ENCODE measurements at places on chromosomes 12 and 14. TPM values are rescaled to one million over a fixed set of nuclear protein-coding genes. Genes with fewer than 3 reads are reported as not detected.

GRCh38 chr14:95465358-95465757, 51.1 kb downstream of the SYNE3 start:
- H3K27me3 ChIP-seq, result no peaks in the 10 kb centered on the region
- peak overlapping the region; percentile 34 for H3K27ac ChIP-seq
- peak; percentile 15 for DNase-seq
- peaks cover 69% of the 10 kb centered on the region for H3K4me1 ChIP-seq

DNA sequence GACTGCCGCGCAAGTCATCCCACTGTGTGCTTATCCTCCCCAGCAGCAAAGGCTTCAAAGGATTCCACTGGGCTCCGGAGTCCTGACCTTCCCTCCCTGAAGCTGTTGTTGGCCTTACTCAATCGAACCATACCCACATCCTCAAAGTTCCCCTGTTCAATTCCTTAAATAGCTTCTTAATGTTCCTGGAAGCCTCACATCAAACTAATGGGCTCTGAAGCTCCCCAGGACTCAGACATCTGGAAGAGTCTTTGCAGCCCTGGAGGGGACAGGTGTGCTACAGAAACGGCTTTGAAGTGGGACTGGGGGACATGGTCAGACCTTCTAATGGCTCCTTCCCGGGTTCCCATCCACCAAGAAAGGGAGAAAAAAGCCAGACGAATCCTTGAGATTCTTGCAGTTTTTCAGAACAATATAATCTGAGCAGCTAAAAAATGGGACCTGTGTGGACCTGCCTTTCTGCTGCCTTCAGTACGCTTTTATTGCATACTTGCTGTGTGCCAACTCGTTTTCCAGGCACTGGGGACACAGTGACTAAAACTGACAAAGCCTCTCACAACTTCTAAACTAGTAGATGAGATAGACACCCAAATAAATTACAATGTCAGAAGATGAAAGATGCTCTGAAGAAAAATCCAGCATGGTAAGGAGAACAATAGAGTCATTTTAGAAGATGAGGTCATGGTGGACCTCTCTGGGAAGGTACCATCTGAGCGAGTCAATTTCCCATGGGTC, 204.5 kb downstream of the MON2 start:
- H3K27me3 ChIP-seq, result peaks cover 2% of the 10 kb centered on the region
- H3K4me3 ChIP-seq, result no peak overlapping the region
- no peak for DNase-seq
- no peak overlapping the region for H3K27ac ChIP-seq
- no peaks in the 10 kb centered on the region for H3K36me3 ChIP-seq

DNA sequence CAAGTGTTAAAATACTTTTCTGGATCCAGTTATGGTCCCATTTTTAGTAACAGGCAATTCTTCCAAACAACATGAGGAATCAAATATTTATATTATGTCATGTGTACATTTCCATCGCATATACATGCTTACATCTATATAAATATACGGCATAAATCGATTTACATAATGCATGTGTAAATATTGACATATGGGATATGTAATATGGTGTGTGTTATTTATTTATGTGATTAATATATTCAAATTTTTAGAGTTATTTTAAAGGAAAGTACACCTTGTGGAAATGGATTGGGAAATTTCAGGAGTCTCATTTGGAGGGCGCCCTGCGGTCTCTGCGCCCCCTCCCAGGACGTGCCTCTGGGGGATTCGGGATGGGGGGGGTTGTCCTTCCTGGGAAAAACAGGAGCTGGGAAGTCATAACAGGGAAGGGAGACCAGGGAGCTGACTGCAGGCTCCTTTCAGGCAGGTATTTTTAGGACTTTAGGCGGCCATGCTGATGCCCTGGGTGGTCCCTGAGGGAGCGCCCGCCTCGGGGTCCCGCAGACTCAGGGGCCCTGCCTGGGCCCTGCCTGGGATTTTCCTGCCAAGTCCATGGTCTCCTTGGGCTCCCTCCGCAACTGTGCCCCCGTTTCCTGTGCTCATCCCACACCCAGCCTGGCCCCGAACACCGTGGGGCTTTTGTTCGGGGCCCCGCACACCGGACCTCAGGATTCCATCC, 82.7 kb upstream of the SFSWAP start:
- H3K36me3 ChIP-seq, result no peaks in the 10 kb centered on the region
- H3K27ac ChIP-seq, result peak overlapping the region; percentile 25
- DNase-seq, result no peak
- peaks cover 2% of the 10 kb centered on the region for H3K4me1 ChIP-seq

GRCh38 chr12:65673156-65673690, 151.1 kb upstream of the HMGA2 start:
- H3K36me3 ChIP-seq, result no peaks in the 10 kb centered on the region
- peaks cover 17% of the 10 kb centered on the region for H3K27me3 ChIP-seq
- H3K4me3 ChIP-seq, result no peak overlapping the region
- no peaks in the 10 kb centered on the region for H3K4me1 ChIP-seq
- no peak for DNase-seq
- no peak overlapping the region for H3K27ac ChIP-seq

DNA sequence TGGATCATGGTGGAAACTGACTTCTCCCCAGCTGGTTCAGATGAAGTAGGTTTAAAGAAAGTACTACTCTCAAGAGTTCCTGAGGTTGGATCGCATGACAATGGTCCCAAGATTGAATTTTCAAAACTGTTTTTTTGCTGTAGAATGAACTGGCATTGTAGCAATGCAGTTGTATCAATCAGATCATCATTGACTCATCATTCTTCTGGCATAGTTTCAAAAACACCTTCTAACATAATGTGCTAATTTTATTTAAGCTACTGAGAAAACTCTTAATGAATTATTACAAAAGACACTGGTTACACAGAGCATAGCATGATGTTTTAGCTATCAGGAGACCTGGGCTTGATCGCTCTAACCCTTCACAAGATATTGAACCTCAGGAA, 384.5 kb upstream of the DCN start:
- no peak overlapping the region for H3K4me3 ChIP-seq
- no peaks in the 10 kb centered on the region for H3K27me3 ChIP-seq
- H3K27ac ChIP-seq, result no peak overlapping the region
- H3K4me1 ChIP-seq, result peaks cover 20% of the 10 kb centered on the region
- no peak for DNase-seq

DNA sequence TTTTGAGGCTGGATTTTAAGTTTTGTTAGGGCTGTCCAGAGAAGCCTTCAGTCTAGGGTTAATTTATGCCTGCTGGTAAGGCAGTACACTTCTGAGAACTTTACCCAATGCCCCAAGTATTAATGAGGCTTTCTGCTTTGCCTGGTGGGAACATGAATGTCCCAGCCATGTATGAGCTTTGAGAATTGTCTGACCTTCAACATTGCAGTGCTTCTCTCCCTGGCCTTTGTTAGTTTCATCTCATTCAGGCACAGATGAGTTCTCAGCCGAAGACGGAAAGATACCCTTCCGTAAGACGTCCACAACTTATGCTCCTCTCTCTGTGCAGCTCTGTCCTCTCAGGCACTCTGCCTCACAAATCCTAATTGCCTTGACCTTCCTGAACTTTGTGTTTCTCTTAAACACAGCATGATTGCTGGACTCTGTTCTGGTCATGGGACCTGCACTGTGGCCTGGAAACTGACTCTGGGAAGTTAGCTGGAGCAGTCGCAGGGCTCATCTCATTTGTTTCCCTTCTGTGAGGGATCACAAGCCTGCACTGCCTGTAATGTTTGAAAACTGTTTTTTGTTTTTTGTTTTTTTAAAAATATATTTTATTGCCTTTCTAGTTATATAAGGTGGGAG, 15.7 kb downstream of the CHPT1 start:
- peaks cover 15% of the 10 kb centered on the region for H3K4me1 ChIP-seq
- DNase-seq, result no peak
- H3K4me3 ChIP-seq, result no peak overlapping the region
- H3K36me3 ChIP-seq, result no peaks in the 10 kb centered on the region
- no peaks in the 10 kb centered on the region for H3K27me3 ChIP-seq
- H3K27ac ChIP-seq, result no peak overlapping the region

DNA sequence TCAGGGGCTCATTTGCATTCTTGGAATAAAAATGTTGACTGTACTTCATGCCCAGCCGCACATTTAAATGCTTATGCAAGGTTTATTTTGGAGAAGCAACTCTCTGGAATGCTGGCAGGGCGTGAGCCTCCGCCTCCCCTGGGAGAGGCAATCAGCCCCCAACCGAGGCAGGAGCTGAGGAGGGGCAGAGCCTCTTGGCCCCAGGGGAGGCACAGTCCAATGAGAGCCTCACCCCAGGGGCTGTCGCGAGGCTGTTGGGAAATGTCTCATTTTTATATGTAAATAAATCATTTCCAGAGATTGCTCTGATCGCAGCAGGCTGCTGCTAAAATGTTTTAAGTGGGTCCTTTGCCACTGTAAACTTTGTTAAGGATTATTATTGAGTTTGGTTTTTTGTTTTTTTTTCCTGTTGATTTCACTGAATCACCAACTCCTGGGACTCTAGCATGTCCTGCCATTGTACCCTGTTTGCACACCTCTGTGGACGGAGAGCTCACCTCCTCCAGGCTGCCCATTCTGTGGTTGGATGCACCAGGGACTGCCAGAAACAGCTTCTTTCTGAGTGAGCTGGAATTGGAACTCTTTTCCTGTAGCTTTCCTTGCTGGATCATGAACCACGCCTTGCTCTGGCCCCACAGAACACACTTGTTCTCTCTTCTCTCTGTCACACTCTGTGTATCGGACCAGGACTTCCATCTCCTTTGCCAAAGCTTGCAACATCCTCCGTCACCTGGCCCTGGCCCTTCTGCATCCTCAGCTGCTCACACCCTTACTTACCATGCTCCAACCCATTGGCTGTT, 46.9 kb upstream of the FAM181A start:
- no peak overlapping the region for H3K27ac ChIP-seq
- peaks cover 5% of the 10 kb centered on the region for H3K4me1 ChIP-seq
- no peak for DNase-seq

DNA sequence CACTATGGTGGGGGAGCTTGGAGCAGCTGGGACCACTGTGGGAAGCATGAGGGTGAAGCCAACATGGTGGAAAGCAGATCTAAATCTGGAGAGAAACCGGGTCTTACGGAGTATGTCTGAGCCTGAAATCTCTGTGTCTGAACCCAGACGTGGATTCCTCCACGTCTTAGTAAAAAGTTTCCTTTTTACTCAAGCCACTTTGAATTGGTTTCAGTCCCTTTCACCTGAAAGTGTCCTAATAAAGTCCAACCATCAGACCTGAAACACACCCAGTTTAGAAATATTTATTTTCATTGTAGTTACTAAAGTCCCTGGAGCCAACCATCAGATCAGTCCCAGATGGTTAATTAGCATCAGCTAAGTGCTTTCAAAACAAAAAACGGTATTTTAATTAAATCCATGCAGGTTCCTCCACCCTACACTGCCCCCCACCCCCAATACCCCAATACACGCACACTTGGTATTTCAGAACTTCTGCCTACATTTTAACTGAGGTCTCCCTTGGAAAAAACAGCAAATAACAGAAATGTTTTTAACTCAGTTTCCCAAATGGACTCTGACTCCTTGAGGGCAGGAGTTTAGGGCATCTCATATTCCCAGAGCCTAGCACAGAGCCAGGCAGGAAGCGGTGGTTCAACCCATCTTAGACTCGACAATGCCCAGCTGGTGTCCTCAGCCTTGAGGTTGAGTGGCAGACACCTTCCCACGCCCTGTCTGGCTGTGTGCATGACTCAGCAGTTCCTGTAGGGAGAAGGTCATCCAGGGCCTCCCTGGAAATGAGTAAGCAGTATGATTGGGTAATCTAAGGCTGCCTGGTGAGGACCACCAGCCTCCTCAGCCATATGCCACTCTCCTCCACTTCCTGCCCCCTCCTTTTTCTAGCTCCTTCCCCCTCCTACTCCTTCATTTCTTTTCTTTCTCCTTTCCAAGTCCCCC, 175.8 kb downstream of the TTC8 start:
- no peaks in the 10 kb centered on the region for H3K36me3 ChIP-seq
- H3K27ac ChIP-seq, result no peak overlapping the region
- peaks cover 5% of the 10 kb centered on the region for H3K4me1 ChIP-seq
- DNase-seq, result peak; percentile 65

DNA sequence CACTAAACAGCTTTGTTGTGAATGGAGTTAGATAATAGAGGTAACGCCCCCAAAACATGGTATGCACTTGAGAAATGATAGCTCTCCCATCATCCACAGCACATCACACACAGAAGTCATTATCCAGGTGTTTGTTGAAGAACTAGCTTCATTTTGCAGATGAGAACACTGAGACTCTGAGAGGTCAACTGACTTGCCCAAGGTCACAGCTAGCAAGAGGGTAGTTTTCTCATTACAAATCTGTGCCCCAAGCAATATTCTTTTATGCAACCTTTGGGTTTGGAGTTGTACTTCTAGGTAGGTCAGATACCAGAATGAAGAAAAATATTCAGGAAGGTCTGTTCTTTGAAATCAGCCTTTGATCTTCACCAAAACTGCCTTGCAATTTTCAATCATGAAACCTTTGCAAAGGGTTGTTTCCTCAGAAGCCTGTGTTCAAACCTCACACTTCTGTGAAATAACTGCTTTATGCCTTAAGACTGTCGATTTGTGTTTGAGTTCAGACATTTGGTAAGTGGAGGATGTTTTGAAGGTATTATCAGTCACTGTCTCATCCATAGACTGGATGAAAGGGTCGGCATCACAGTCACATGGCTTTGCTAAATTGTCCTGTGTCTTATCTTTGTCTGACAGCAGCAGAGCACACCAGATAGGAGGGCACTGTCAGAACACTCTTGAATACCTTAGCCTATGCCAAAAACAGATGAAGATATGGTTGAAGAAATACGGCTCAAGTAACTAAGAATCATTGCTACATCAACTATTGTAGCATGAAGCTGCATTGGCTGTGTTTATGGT, 233.2 kb upstream of the BTG1 start:
- H3K4me3 ChIP-seq, result no peak overlapping the region
- no peaks in the 10 kb centered on the region for H3K36me3 ChIP-seq
- H3K27ac ChIP-seq, result peak overlapping the region; percentile 76
- DNase-seq, result no peak
- peaks cover 36% of the 10 kb centered on the region for H3K4me1 ChIP-seq

DNA sequence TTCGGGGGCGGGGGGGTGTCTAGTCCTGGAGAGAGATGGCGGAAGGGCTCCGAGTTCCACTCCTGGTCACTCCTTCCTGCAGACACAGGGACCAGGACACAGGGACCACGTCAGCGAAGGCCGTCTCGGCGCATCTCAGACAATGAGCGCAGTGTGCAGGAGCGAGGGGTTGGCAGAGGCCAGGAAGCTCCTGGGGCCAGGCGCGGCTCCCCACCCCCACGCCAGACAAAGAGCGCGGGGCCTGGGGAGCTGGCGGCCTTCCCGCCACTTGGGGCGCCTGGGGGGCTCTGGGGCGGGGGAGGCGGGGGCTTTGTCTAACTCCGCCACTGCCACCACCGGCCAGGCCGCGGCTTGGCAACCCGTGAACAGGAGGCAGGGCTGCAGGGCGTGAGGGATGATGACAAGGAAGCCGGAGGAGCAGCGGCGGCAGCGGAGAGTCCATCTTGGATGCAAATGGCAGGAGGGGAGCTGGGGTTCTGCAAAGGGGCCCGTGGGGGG, 2.2 kb downstream of the CDK2AP1 start:
- peak; percentile 55 for DNase-seq
- peak overlapping the region; percentile 77 for H3K4me3 ChIP-seq
- H3K27me3 ChIP-seq, result no peaks in the 10 kb centered on the region
- no peak overlapping the region for H3K27ac ChIP-seq
- H3K36me3 ChIP-seq, result peaks cover 2% of the 10 kb centered on the region
- H3K4me1 ChIP-seq, result peaks cover 19% of the 10 kb centered on the region

Gene POLE2
- 43.4 TPM for total RNA-seq

Gene MUCL1
- total RNA-seq, result not detected

Gene RNASE7
- total RNA-seq, result not detected

Measured in activated CD4-positive, alpha-beta memory T cell treated with anti-CD3 and anti-CD28 coated beads for 36 hours (primary cell).